ENCODE measurements at places on chromosomes 11 and 22.

GRCh38 chr11:19241260-19242178 is 774 bp upstream of the E2F8 start:
- DNase-seq = no peak

GRCh38 chr11:67588136-67588503 is 4.5 kb downstream of the GSTP1 start:
- DNase-seq = no peak

DNA sequence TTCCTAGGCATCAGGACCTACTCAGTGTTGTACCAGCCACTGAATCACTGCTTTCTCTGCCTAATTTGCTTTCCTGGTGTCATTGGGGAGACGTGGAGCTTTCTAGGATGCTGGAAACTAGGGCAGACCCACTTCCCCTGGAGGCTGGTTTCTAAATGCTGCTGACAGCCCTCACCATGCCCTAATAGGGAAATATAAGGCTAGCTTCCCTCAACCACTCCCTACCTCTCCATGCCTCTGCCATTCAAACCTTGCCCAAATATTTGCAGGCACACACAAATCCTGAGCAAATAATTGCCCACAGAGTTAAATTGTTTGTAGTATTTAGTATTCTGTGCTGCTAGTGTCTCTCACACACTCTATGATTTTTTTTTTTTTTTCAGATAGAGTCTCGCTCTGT is 310.2 kb downstream of the DDX10 start:
- DNase-seq = no peak

- peak; percentile 85 for DNase-seq
Observed at GRCh38 chr22:43004362-43005035, 10.4 kb downstream of the PACSIN2 start.

GRCh38 chr11:79637219-79637618 is 196.4 kb upstream of the TENM4 start:
- no peak for DNase-seq

GRCh38 chr22:17501679-17502285 is 61.5 kb upstream of the SLC25A18 start:
- peak; percentile 44 for DNase-seq

- DNase-seq = no peak
Observed at GRCh38 chr11:39724404-39724803, 1735.0 kb downstream of the LRRC4C start.

DNA sequence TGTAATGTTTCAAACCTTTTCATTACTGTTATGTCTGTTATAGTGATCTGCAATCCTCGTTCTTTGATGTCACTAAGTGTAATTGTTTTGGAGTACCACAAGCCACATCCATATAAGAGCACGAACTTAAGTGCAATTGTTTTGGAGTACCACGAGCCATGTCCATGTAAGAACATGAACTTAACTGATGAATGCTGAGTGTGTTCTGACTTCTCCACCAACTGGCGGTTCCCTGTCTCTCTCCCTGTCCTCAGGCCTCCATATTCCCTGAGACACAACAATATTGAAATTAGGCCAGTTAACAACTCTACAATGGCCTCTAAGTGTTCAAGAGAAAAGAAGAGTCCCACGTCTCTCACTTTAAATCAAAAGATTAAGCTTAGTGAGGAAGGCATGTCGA is 23.5 kb downstream of the TESMIN start:
- peak; percentile 18 for DNase-seq

DNA sequence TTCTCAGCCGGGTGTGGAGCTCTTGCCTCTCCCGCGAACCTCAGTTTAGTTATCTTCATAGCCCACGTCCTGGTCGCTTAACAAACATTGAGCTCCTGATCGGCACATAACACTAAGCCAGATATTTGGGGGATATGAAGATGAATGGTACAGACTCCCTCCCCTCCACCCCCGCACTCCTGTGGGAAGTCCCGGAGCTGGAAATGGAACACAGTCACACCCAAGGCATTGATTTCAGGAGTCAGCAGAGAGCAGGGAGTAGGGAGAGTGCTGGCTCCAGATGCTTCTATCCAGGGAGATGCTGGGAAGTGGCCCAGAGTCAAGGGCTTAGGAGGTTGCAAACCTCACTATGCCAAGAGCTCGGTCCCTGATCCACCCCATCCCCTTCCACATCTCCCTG is 26.1 kb upstream of the CABP7 start:
- no peak for DNase-seq

DNA sequence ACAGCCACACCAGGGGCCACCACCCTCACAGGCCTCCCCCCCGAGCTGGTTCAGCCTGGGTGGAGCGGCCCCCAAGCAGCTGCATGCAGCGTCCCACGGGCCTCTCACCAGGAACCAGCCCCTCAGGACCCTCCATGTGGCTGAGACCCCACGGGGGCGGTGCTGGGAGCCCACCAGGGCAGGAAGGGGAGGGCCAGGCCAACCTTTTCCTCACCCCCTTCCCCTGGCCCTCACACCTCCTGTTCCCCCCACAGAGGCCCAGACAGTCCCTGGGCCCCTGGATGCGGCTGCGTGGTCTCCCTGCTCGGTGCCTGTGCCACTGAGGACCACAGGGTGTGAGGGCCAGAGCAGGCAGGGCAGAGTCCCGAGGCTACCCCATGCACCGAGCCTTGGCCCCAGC is 46.5 kb downstream of the MOB2 start:
- DNase-seq = no peak

Data from fibroblast of gingiva (primary cell).